Nucleus accumbens (tissue), 56 donors: ENCODE measurements at places on chromosomes 3 and 15.

GRCh38 chr15:80434926-80435720 is 30.9 kb downstream of the ARNT2 start:
- no peak for DNase-seq

- no peak for DNase-seq
Observed at GRCh38 chr3:64440498-64440897, 215.2 kb upstream of the PRICKLE2 start.

DNA sequence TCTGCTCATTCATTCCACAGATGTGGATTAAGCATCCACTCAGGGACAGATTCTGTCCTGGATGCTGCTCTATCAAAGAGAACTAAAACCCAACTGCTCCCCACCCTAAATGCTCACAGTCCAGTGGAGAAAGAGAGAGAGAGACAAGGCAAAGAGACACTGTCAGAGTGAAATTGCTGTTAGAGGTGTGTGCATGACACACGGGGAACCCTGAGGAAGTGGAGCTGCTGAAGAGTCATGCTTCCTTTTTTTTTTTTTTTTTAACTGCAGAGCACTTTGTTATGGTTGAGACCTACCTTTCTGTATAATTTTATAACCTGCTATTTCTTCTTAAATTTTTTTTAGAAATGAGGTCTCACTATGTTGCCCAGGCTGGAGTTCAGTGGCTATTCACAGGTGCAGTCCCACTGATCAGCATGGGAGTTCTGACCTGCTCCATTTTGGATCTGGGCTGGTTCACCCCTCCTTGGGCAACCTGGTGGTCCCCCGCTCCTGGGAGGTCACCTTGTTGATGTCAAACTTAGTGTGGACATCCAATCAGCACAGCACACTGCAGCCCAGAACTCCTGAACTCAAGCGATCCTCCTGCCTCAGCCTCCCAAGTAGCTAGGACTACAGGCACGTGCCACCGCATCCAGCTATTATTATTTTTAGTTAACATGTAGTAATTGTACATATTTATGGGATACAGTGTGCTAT is 18.2 kb upstream of the PSTPIP1 start:
- no peak for DNase-seq

GRCh38 chr3:140276703-140277102 is 341.7 kb downstream of the CLSTN2 start:
- DNase-seq = no peak

GRCh38 chr3:155420881-155421486 is 127.5 kb upstream of the STRIT1 start:
- DNase-seq = no peak

DNA sequence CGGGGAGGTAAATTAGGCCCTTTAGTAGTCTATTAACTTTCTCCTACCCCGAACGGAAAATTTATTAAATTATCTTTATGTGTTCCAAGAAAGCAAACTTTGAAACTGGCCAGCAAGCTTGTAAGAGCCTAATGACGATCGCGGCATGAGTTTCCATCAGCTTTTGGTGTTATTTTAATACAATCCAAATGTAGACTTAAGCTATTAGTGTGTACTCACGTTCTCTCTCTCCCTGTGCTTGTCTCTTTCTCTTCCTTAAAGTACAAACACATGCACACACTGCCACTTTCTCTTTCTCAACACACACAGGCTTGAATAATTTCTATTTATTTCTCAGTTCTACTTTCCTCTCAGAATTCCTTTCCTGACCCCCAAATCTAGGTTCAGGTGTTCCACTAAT is 108.8 kb upstream of the MME start:
- no peak for DNase-seq
